ENCODE measurements at places on chromosomes 11 and 22. TPM values are rescaled to one million over a fixed set of nuclear protein-coding genes. Genes with fewer than 3 reads are reported as not detected.

GRCh38 chr11:128775468-128775867, 81.6 kb downstream of the FLI1 start:
- peaks cover 80% of the 10 kb centered on the region for H3K36me3 ChIP-seq
- DNase-seq = no peak
- peaks cover 49% of the 10 kb centered on the region for H3K4me1 ChIP-seq
- H3K27me3 ChIP-seq = no peaks in the 10 kb centered on the region

Gene ANGPTL5
- not detected for total RNA-seq

GRCh38 chr11:75654314-75654713, 14.5 kb downstream of the MAP6 start:
- no peaks in the 10 kb centered on the region for H3K36me3 ChIP-seq
- no peak overlapping the region for H3K27ac ChIP-seq
- DNase-seq = no peak
- no peak overlapping the region for H3K4me3 ChIP-seq

Gene HEPN1
- not detected for total RNA-seq

DNA sequence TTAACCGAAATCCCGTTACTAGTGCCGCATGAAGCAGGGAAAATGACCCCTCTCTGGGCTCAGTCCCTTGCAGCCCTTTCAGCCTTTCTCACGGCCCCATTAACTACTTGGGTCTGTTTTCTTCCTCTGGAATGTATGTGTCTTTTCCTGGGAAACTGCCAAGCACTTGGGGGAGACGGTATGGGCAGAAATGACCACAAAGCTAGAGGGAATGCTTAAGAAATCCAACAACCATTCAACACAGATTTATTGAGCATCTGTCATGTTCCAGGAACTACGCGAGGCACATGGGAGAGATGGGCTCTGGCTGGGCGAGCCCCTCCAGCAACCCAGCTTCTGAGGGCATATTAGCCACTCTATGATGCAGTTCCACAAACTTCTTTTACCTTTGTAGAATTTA, 462.6 kb downstream of the BUD13 start:
- peaks cover 2% of the 10 kb centered on the region for H3K27me3 ChIP-seq
- H3K4me3 ChIP-seq = no peak overlapping the region
- H3K27ac ChIP-seq = no peak overlapping the region
- no peak for DNase-seq
- no peaks in the 10 kb centered on the region for H3K36me3 ChIP-seq

GRCh38 chr22:17475318-17476230, 87.7 kb upstream of the SLC25A18 start:
- no peaks in the 10 kb centered on the region for H3K4me1 ChIP-seq
- no peak overlapping the region for H3K27ac ChIP-seq
- H3K4me3 ChIP-seq = no peak overlapping the region
- H3K36me3 ChIP-seq = no peaks in the 10 kb centered on the region
- DNase-seq = no peak

DNA sequence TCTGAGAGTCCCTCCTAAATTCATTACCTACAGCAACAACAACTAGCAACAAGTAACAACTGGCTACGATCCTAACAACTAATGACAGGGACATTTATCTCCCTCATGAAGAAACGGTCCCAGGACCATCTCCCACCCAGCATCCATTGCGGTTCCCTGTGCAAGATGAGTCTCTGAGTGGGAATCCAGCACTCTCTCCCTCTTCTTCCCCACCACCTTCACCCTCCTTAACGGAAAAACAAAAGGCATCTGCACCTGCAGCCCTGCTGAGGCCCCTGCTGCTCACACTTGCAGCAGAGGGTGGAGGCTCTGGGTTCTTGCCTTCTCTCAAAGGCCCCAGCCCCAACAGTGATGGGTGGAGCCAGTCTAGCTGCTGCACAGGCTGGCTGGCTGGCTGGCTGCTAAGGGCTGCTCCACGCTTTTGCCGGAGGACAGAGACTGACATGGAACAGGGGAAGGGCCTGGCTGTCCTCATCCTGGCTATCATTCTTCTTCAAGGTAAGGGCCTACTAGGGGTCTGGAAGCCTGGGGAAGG, at the start of gene CD3G:
CD3G (plus strand) TSS at position 364 of the 535 bp plus-strand sequence; CDS start at position 444, 80 bp downstream.
- peak within 1 kb of the TSS; percentile 98 for H3K27ac ChIP-seq
- peak within 1 kb of the TSS; percentile 94 for H3K4me3 ChIP-seq
- peak; percentile 86 for DNase-seq
- peaks cover 72% of the 10 kb centered on the region for H3K36me3 ChIP-seq
- H3K4me1 ChIP-seq = peaks cover 63% of the 10 kb centered on the region

Gene USP35
- 13.0 TPM for total RNA-seq

Gene C11orf16
- total RNA-seq = not detected

Gene PRAME
- not detected for total RNA-seq

GRCh38 chr11:61126256-61126655, 24.0 kb downstream of the CD5 start:
- peaks cover 48% of the 10 kb centered on the region for H3K4me1 ChIP-seq
- H3K36me3 ChIP-seq = peaks cover 61% of the 10 kb centered on the region
- no peaks in the 10 kb centered on the region for H3K27me3 ChIP-seq
- no peak overlapping the region for H3K27ac ChIP-seq

Gene CELSR1
- total RNA-seq = 0.20 TPM

DNA sequence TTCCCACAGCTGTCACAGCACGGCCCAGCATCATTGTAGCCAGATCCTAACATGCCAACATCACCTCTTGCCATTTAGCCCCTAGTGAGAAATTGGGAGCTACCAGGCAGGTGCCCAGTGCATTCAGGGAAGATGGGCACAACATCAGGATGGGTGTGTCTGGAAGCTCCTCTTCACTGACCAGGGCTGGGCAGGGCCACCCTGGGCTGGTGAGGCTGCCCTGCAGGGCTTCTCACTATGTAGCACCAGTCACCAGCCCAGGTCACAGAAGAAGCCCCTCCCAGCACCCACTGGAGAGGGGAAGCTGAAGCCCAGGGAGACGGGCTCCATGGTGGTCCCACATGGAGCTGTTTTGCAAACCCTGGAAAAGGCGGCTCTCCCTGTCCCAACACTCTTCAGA, 13.9 kb downstream of the ZNF74 start:
- no peak overlapping the region for H3K27ac ChIP-seq
- H3K27me3 ChIP-seq = no peaks in the 10 kb centered on the region
- peaks cover 12% of the 10 kb centered on the region for H3K4me1 ChIP-seq

GRCh38 chr11:47523490-47524225, 29.3 kb downstream of the CELF1 start:
- H3K4me3 ChIP-seq = peak overlapping the region; percentile 9
- peak overlapping the region; percentile 77 for H3K27ac ChIP-seq
- no peaks in the 10 kb centered on the region for H3K27me3 ChIP-seq
- peaks cover 9% of the 10 kb centered on the region for H3K36me3 ChIP-seq

- DNase-seq = no peak
- peaks cover 64% of the 10 kb centered on the region for H3K4me1 ChIP-seq
- H3K27me3 ChIP-seq = peaks cover 8% of the 10 kb centered on the region
- peak overlapping the region; percentile 97 for H3K27ac ChIP-seq
Measured at GRCh38 chr22:24426436-24426835, 963 bp upstream of the ADORA2A start.

GRCh38 chr11:83249972-83250593, 36.1 kb downstream of the CCDC90B start:
- no peak overlapping the region for H3K4me3 ChIP-seq
- H3K27ac ChIP-seq = no peak overlapping the region
- H3K27me3 ChIP-seq = peaks cover 2% of the 10 kb centered on the region
- peaks cover 6% of the 10 kb centered on the region for H3K4me1 ChIP-seq
- no peaks in the 10 kb centered on the region for H3K36me3 ChIP-seq

DNA sequence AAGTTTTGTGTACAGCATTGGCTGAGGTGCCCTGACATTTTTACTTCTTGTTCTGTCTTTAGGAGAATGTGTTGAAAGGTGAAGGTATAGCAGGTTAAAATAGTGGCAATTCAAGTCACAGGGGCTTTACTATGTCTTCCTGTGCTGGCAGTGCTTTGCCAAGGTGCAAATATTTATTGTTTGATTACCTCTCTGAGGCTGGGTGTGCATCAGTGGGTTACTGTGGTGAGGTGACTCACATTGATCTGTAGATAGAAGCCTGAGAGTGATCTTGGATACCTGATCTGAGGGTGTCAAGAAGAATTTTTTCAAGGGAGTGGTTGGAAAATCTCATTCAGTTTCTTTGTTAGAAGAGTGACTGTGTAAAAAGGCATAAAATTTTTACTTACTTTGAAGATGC, 90.0 kb downstream of the ARHGAP42 start:
- H3K27me3 ChIP-seq = no peaks in the 10 kb centered on the region
- H3K4me1 ChIP-seq = no peaks in the 10 kb centered on the region
- H3K36me3 ChIP-seq = no peaks in the 10 kb centered on the region

Gene RASGRP2
- total RNA-seq = 300 TPM

DNA sequence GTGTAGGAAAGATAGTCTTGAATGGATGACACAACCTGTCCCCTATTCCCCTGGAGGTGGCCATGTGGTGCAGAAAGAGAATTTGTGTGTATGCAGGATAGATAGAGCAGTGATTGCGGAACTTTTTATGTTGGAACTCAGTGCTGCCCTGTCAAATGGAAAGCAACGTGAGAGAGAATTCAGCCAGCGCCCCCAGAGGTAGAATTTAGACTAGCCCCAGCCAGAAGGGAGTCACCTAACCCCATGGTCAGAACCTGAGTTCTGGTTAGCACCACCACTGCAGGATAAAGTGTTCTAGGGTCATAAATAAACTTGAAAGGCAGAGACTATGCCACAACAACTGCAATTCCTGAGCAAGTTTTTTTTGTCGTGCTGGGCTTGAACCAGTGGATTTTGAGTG, 152.9 kb upstream of the GRIA4 start:
- no peak for DNase-seq
- no peak overlapping the region for H3K4me3 ChIP-seq
- no peaks in the 10 kb centered on the region for H3K4me1 ChIP-seq
- no peak overlapping the region for H3K27ac ChIP-seq
- H3K36me3 ChIP-seq = no peaks in the 10 kb centered on the region
- H3K27me3 ChIP-seq = no peaks in the 10 kb centered on the region

DNA sequence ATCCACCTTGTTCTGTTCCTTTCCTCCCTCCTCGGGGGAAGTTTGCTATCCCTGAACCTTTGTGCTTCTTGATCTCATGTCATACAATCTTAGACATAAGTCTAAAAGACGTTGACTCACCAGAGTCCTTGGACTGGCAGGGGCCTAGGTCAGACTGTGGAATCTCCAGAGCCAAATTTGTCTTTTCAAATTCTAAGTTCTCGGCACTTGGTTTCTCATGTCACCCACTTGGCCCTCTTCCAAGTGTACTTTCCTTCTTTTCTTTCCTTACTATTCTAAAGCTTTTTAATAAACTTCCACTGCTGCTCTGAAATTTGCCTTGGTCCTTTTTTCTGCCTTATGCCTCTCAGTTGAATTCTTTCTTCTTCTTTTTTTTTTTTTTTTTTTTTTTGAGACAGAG, 30.1 kb upstream of the SMPD1 start:
- no peaks in the 10 kb centered on the region for H3K4me1 ChIP-seq
- no peak for DNase-seq
- H3K27ac ChIP-seq = no peak overlapping the region
- no peak overlapping the region for H3K4me3 ChIP-seq
- no peaks in the 10 kb centered on the region for H3K36me3 ChIP-seq

DNA sequence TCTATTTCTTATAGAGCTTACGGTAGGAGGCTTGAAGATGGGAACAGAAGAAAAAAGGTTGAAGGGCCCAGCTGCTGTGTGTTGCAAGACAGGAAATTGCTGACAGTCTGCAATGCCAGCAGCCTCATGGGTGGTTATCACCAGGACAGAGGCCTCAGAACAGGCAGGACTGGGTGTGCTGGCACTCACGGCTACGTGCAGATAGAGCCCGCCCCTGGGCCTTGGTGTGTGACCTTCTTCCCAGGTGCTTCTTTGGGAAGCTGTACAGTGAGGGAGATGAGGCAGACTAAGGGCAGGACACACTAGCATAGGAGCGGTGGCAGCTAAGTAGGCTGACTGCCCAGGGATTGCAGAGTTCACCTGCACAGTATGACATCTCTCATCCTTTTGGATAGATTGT, 12.6 kb downstream of the PRAME start:
- no peaks in the 10 kb centered on the region for H3K4me1 ChIP-seq
- H3K4me3 ChIP-seq = no peak overlapping the region
- no peak overlapping the region for H3K27ac ChIP-seq
- no peaks in the 10 kb centered on the region for H3K36me3 ChIP-seq
- no peak for DNase-seq

DNA sequence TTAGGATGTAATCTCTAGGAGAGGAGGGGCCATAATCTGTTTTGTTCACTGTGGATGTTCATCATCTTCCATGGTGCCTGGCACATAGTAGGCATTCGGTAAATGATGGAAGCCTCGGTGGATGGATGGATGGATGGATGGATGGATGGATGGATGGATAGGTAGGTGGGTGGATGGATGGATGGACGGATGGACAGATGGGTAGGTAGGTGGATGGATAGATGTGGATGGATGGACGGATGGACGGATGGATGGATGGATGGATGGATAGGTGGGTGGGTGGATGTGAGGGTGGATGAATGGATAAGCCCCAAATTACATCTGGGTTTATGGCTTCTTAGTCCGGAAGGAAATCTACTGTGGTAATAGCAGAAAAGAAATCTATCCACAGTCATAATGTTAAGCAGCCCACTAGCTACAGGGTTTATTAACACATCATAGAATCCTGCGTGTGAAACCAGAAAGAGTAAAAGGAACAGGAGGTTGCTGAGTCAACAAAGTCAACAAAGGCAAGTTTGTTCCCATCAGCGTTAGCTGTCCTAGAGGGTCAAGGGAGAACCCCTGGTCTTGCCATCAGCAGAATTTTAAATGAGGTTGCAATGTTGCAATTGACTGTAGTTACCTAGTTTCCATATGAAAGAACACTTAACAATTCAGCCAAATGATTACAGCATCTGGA, 82.8 kb downstream of the C11orf91 start:
- no peak for DNase-seq
- peaks cover 7% of the 10 kb centered on the region for H3K27me3 ChIP-seq
- H3K4me1 ChIP-seq = no peaks in the 10 kb centered on the region
- no peak overlapping the region for H3K4me3 ChIP-seq
- H3K27ac ChIP-seq = no peak overlapping the region

- H3K36me3 ChIP-seq = peaks cover 32% of the 10 kb centered on the region
- H3K27ac ChIP-seq = peak overlapping the region; percentile 98
- H3K27me3 ChIP-seq = no peaks in the 10 kb centered on the region
- DNase-seq = no peak
- no peak overlapping the region for H3K4me3 ChIP-seq
Measured at GRCh38 chr11:61062181-61062930, 39.9 kb upstream of the CD5 start.

DNA sequence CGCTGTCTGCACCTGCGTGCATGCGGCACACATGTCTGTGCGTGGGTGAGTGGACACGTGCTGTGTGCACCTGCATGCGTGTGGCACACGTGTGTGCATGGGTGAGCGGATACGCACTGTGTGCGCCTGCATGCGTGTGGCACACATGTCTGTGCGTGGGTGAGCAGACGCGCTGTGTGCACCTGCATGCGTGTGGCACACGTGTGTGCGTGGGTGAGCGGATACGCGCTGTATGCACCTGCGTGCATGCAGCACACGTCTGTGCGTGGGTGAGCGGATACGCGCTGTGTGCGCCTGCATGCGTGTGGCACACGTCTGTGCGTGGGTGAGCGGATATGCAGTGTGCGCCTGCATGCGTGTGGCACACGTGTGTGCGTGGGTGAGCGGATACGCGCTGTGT, 27.1 kb upstream of the ACR start:
- H3K27ac ChIP-seq = no peak overlapping the region
- no peaks in the 10 kb centered on the region for H3K36me3 ChIP-seq
- peaks cover 2% of the 10 kb centered on the region for H3K27me3 ChIP-seq

- H3K4me3 ChIP-seq = no peak overlapping the region
- H3K36me3 ChIP-seq = no peaks in the 10 kb centered on the region
- H3K27me3 ChIP-seq = no peaks in the 10 kb centered on the region
- H3K4me1 ChIP-seq = no peaks in the 10 kb centered on the region
Measured at GRCh38 chr11:26974996-26975395, 18.9 kb upstream of the FIBIN start.
